ENCODE measurements at places on chromosomes 12 and 14.
A peak's percentile ranks its signal among the peaks of the same experiment; 100 is the strongest.

GRCh38 chr12:4997939-4998338, 45.7 kb upstream of the KCNA5 start:
- no peak for DNase-seq

GRCh38 chr12:49323524-49324097, 556 bp downstream of the TROAP start:
- DNase-seq: no peak

- no peak for DNase-seq
Measured at GRCh38 chr12:45268672-45269411, 52.9 kb downstream of the ANO6 start.

DNA sequence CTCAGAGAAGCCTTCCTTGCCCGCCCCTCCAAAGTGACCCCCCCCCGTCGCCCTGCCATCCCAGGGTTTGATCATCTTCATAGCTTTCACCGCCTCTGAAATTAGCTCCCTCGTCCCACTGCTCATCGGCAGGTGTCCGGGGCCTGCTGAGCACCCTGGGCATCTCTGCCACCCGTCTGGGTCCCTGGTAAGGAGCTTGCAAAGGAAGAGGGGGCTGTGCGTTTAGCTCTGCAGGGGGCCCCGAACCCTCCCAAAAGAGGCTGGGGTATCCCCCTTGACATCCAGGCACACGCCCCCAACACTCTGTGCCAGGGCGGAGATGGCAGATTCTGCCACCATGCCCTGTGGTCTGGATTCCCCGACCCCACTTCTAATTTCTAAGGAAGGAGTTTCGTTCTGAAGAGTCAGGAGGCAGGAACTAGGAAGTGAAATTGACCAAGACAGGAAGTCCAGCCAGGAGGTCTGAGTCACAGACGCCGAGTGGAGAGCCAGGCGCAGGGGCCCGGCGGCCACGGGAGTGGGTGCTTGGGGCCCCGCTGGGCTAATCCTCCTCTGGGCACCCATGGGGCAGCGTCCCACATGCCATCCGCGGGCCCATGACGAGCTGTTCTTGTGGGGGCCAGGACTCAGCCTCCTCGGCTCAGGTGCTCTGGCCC, 95.7 kb downstream of the RFLNA start:
- peak; percentile 72 for DNase-seq

DNA sequence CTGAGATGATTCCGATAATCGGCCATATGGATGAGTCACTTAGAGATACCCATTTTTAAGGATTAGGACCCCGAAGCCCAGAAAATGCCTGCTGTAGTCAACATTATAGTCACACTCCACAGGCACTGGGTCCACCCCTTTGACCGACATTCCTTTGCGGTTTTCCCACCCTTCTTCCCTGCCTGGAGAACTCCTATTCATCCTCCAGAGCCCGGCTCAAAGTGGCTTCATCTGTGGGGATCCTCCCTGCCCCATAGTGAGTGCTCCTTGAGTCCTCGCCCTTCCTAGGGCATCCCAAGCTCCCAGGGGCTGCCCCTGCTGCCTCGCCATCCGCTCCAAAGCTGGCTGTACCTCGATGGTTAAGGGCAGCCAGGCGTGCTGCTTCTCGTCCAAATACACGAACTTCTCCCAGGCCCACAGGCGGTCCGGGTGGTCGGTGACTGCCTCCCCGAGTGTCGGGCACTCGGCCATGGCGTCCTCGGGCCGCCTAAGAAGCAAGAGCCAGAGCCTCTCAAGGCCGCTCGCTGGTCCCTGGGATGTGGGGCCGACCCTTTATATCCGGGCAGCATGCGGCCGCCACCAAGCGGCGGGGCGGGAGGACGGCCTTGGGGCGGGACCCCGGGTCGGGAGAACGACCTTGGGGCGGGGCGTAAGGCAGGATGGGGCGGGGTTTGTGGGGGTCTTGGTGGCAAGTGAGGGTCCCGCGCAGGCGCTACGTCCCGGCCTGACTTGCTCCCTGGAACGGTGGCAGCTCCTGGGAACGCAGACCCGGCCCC, at the start of gene TCL1A:
TCL1A (minus strand) TSS at position 530 of the 776 bp plus-strand sequence; CDS start at position 471, 59 bp downstream.
- no peak for DNase-seq

- DNase-seq: no peak
Measured at GRCh38 chr12:76277480-76277879, 70.7 kb downstream of the BBS10 start.

GRCh38 chr12:39912211-39912980, 193.5 kb downstream of the SLC2A13 start:
- no peak for DNase-seq

- no peak for DNase-seq
Measured at GRCh38 chr12:70068743-70069142, 174.5 kb upstream of the CNOT2 start.
